Daoy (cell line): ENCODE measurements at places on chromosomes 2 and 18. TPM values are rescaled to one million over a fixed set of nuclear protein-coding genes. Genes with fewer than 3 reads are reported as not detected.

The DYNAP gene
- not detected in 2 replicates for total RNA-seq

The POTEI gene
- total RNA-seq, result 0.06 and 0.40 TPM in 2 replicates

The NAT8 gene
- total RNA-seq, result not detected in 2 replicates

The ZNF407 gene
- total RNA-seq, result 5.9 TPM in 2 replicates

The EGR4 gene
- total RNA-seq, result not detected in 2 replicates

The SOX11 gene
- 11.0 and 11.2 TPM in 2 replicates for total RNA-seq

The NT5DC4 gene
- total RNA-seq, result not detected in 2 replicates

The TIGD1 gene
- total RNA-seq, result 5.4 and 8.4 TPM in 2 replicates

The ADD2 gene
- total RNA-seq, result 15.6 and 23.3 TPM in 2 replicates

The GRHL1 gene
- total RNA-seq, result 2.2 TPM in 2 replicates

The DPP4 gene
- total RNA-seq, result 0.03 and 0.17 TPM in 2 replicates

The IHH gene
- total RNA-seq, result not detected in 2 replicates

The CD207 gene
- total RNA-seq, result not detected in 2 replicates

The ARHGEF33 gene
- 0.03 TPM in 1 of 2 replicates, not detected in the other for total RNA-seq

The SH3BP4 gene
- 72.1 and 98.8 TPM in 2 replicates for total RNA-seq

The ANTXR1 gene
- total RNA-seq, result 7.5 and 11.1 TPM in 2 replicates

The ALPG gene
- not detected in 2 replicates for total RNA-seq

The EDAR gene
- not detected in 2 replicates for total RNA-seq

The RAPGEF4 gene
- 0.24 and 0.51 TPM in 2 replicates for total RNA-seq

The UCN gene
- 0.11 TPM in 1 of 2 replicates, not detected in the other for total RNA-seq

The CAPN14 gene
- 0.11 TPM in 1 of 2 replicates, not detected in the other for total RNA-seq

The DOK1 gene
- total RNA-seq, result 19.8 and 20.6 TPM in 2 replicates

The GTF2A1L gene
- total RNA-seq, result not detected in 2 replicates

The YES1 gene
- total RNA-seq, result 43.8 and 48.8 TPM in 2 replicates

The GFPT1 gene
- total RNA-seq, result 20.5 and 21.7 TPM in 2 replicates

The OR6B2 gene
- not detected in 2 replicates for total RNA-seq

The ICOS gene
- not detected in 2 replicates for total RNA-seq
